NCI-H69 (cell line): ENCODE measurements at places on chromosomes 7 and 10.
A peak's percentile ranks its signal among the peaks of the same experiment; 100 is the strongest.

- no peak for DNase-seq
Observed at GRCh38 chr10:9910446-9910845, 1107.2 kb upstream of the CELF2 start.

DNA sequence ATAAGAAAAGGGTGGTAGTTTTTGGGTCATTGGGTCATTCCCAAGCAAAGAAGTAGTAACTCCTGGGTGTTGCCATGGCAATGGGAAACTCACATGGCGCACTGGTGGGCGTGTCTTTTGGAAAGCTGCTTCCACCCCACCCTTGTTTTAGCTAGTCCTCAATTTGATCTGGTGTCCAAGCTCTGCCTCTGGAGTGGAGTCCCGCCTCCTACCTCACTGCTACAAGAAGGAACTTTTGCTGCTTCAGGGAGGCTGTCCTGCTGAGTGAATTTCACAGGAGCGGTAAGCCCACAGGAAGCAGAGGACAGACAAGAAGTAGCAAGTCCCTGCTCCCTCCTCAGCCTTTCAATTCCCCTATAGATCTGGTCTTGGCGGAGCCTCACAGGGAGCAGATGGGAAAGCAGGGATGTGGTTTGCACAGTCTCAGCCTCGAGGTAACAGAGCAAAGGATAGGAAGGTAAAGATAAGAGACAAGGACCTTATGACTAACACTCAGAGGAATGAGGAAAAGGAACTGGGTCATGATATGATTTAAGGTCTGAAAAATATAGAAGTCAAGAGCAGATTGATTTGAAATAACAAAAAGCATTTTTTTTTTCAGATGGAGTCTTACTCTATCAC lies 700.3 kb downstream of the TNS3 start:
- DNase-seq = no peak

DNA sequence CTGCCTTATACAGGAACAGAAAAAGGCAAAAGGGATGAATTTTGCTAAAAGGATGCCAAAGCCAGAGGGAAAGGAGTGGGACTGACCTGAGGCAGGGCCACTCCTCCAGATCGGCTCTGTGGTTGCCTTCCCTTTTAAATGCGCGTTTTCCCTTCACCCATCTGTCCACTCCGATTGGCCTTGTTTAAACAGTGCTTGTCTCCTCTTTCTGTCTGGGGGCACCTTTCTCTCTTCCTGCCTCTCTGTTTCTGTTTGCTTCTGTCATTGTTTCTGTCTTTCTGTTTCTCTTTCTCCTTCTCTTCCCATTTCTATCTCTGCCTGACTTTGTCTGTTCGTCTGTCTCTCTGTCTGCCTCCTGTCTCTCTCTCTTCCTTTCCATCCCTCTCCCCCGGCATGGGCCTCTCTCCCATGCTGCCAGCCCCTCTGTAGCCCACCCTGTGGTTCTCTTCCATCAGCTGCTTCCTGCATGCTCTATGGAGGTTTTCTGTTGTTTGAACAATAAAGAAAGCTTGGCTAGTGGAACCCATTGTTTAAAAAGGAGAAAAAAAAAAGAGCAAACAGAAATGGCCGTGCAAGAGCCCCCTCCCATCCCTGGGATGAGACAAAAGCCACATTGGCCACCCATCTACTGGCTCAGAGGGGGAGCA lies 29.5 kb upstream of the HSPB1 start:
- DNase-seq = peak; percentile 78

- DNase-seq = peak; percentile 98
Observed at GRCh38 chr7:88492153-88492552, 185.5 kb upstream of the STEAP4 start.

DNA sequence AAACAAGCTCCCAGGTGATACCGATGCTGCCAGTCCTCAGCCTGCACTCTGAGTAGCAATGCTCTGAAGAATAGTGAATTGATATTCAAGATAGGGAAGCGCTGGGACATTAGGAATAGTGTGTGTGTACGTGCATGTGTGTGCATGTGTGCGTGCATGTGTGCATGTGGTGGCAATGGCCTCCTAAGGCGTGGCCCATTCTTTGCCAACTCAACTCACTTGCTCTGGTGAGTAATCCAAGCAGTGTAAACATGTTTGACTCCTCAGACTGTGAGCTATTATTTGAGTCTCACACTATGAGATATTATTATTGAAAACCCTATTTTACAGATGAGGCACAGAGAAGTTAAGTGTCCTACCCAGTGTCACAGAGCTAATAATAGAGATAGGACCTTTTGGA lies 186.6 kb downstream of the RAB11FIP2 start:
- DNase-seq = peak; percentile 19

DNA sequence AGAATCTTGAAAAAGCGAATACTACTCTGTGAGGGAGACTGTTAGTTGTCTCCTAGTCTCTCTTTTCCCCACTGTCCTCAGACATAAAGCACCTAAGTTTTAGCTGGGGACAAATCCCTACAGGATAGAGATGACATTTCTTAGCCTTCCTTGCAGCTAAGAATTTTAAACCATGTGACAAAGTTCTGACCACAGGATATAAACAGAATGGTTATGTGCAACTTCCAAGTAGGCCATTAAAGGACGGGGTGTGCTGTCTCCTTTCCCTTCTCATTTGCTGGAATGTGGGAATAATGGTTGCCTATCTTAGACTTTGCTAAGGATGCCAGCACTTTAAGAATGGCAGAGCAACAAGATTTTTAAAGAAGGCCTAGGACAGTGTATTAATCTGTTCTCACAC lies 74.9 kb upstream of the PRPS1L1 start:
- DNase-seq = no peak

DNA sequence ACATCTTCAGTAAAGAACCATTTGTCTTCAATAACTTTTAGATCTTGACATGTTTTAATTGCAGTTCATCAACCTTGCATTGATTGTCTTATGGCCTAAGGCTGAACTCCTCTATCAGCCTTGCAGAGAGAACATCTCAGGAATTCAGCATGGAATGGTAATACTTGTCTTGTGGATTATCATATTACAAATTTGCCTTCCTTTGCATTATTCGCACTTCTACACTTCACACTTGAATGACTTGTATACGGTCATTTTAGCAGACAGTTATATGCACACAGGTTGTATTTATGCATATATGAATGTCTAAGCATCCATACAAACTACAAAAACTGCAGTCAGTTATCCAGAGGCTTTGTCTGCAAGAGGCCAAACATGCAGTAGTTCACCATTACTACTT lies 31.7 kb downstream of the GPR85 start:
- DNase-seq = no peak

- no peak for DNase-seq
Observed at GRCh38 chr7:33039257-33039902, 23.2 kb downstream of the NT5C3A start.

GRCh38 chr10:50624866-50625501 lies 1.2 kb upstream of the SGMS1 start:
- DNase-seq = peak; percentile 88

- no peak for DNase-seq
Observed at GRCh38 chr10:79299397-79300241, 47.6 kb upstream of the PPIF start.

- DNase-seq = no peak
Observed at GRCh38 chr10:84497978-84498377, 169.6 kb downstream of the CCSER2 start.

DNA sequence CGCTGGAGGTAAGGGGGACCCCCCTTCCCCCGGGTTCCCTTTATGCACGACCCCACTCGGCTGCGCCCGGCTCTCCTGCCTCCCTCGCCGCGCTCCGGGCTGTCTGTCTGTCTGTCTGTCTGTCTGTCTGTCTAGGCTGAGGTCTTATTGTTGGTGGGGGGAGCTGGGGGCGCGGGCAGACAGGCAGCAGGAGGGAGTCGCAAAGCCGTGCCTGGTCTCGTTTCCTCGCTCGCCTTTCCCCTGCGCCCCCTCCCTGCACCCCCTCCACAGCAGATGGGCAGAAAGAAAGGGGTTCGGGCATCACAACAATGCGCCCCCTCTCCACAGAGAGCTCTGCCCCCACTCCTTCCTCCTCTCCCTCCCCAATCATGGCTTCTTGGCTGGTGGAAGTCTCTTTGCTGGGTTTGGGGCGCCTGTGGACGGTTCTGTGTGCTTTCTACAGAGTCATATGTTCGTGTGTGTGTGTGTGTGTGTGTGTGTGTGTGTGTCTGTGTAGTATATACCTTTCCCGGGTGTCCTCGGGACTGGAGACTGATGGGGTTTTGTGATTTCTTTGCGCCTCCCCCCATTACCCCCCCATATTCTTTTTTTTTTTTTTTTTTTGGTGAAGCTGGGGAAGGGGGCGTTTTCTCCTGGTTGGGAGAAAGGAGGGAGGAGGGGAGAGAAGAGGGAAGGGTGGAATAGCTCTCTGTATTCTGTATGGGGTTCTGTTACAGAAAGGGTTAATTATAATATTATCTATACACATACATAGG lies 1.9 kb downstream of the AUTS2 start:
- peak; percentile 71 for DNase-seq

DNA sequence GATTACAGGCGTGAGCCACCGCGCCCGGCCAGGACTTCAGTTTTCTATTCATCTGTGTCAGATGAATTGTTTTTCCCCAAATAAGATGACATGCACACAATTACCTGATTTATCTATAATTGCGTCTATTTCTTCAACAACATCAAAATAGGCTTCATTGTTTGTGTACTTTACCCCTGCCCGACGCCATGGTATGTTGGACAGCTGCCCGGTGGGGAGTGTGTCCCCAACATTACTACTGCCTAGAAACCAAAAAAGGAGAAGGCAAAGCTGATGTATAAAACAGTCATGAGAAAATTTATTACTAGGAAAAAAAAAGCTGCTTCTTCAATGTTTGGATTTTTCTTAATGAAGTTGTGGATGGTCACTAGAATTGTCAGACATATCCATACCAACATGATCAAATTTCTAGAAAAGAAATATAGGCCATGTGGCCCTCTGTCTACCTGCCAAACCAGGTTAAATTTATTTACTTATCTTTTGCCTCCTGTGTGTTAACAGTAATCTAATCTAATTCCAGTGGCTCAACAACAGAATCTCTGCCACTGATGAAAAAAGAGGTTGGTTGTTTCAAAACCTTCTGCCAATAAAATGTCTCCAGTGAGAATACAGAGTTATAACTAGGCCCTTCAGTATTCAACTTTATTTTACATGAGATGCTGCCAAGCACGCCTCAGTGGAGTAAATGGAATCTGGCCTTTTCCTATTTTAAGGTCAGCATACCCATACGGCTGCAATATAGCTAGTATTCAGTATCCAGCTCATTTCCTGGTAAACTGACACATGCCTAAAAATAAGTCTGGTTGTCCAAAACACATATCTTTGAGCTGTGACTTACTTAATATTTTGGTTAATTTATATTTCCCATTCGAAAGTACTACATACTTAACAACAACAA lies 16.5 kb downstream of the AP3M1 start:
- DNase-seq = peak; percentile 42

- DNase-seq = no peak
Observed at GRCh38 chr7:103119791-103120291, 29.1 kb downstream of the NAPEPLD start.
